Stimulated activated CD4-positive, alpha-beta T cell treated with anti-CD3 and anti-CD28 coated beads, Interleukin-4, amount 100 ng/mL, for 24 hours (primary cell): ENCODE measurements at places on chromosomes 7 and 10.

- no peak for DNase-seq
These were observed 10.0 kb downstream of the CAMK2B start for GRCh38 chr7:44315301-44315903.

DNA sequence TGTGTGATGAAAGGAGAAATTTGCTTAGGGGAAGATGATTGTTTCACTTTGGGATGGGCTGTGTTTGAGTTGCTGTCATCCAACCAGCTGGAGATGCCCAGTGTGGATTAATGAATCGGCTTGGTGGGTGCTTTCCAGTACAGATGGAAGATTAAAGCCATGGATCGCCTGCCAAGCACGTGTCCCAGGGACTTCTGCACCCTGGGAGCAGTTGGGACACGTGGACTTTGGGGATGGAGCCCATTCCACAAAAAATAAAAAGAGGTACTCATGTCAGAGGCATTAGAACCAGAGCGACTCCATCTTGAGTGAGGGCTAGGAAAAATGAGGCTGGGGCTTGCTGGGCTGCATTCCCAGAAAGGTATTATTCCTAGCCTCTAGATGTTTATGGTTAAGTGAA is 29.3 kb upstream of the PRLHR start:
- no peak for DNase-seq

DNA sequence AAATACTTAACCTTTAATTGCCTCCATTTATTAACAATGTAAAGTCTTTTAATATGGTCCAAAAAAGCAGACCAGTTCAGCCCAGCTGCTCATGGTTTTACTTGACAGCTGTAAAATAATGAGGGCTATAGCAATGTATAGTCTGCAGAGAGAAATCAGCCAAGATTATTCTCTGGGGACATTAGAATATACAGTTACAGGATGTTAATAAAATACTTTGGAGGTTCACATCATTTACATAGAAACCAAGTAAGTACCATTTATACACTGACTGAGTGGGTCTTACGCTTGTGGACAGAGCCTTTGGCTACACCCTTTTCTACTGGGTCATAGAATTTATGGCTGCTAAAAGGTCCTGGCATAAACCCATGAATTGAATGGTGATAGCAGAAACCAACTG is 340.7 kb upstream of the CELF2 start:
- no peak for DNase-seq

DNA sequence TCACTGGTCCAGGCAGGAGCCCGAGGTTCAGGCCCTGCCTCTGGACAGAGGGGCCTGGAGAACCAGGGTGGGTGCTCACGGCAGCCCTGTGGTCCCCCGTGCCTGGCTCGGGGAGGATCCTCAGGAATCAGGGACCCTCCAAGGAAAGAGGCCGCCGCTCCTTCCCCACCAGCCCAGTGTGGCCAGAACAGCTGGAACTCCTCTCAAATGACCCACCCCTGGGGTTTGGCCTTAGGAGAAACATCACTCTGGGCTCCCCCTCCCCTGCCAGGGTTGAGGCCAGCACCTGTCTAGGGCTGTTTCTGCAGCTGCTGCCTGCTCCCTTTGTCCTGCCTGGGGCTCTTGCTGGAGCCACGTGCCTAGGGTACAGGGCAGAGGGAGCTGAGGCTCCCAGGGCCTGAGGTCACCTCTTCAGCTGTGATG is 161.0 kb downstream of the RNF216 start:
- no peak for DNase-seq
